ENCODE measurements at places on chromosomes 6 and 20.

DNA sequence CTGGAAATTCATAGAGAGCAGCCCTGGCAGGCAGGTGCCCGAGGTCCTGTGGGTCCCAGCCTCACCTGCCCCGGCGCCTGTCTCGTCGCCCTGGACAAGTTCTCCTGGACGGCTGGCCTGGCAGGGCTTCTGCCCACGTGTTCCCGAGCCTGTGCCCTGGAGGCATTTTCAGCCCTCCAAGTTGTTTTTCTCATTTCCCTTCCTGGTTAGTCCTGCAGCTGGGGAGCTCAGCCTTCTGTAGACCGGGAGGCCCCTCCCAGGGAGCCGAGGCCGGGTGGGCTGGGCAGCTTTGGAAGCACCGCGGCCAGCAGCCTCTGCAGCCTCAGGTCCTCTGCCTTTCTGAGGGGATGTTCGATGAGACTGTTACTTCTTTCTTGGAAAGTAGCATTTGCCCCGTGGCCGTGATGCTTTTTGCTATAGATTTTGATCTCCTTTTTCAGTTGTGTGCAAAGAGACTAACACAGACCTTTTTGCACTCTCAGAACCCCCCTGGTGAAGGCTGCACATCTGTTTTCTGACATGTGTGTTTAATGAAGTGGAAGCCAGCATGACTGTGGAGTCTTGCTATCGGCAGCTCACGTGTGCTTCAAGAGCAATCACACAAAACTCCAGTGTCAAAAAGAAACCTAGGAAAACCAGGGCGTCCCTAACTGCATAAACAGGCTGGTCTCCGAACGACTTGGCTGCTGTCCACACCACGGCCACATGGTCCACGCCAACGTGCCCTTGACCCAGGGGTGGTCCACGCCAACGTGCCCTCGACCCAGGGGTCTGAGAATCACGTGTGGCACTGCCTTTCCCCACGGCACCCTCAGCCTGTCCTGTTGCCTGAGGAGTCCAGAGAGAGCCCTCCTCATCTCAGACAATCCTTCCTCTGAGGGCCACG, 207.5 kb downstream of the SMOC2 start:
- DNase-seq: peak; percentile 12

GRCh38 chr6:25384234-25384633, 105.1 kb downstream of the CARMIL1 start:
- no peak for DNase-seq

DNA sequence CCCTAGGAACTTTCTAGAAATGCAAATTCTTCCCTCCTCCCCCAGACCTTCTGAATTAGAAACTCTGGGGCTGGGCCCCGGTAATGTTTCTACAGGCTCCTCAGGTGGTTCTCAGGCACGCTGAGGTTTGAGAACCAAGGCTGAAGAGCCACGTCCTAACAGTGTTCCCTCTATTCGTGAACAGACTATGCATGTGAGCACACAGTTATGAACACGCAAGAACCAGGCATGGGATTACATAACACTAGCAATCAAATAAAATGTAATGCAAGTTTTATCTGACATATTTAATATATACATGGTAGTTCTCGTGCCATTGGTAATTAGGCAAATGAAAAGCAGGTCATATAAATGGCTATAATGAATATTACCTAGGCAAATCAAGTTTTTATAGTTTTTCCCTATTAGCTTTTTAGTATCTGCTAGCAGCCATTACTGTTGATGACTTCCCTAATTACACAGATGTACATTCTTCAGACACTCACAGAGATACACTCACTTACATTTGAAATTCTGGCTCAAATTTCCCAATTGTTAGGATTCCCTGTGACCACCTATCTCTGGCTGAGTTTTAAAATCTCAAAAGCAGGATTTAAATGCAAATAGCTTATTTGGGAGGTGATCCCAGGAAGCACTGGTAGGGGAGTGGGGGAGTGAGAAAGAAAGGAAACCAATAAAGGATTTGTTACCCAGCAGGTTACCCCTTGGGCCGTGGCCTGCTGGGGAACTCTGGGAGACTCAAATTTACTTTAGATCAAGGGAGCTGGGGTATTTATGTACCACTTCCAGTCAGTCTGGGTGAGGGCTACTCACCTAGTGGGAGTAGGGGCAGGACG, 104.1 kb downstream of the TCP11 start:
- DNase-seq: no peak

DNA sequence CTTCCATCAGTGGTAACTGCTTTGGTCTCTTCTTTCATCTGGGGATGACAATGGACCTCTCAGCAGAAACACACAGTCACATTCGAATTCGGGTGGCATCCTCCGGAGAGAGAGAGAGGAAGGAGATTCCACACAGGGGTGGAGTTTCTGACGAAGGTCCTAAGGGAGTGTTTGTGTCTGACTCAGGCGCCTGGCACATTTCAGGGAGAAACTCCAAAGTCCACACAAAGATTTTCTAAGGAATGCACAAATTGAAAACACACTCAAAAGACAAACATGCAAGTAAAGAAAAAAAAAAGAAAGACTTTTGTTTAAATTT, 6.1 kb downstream of the EDN1 start:
- DNase-seq: no peak

- DNase-seq: peak; percentile 40
Observed at GRCh38 chr20:59948828-59949720, 8.9 kb downstream of the FAM217B start.

GRCh38 chr20:32678948-32679347, 5.2 kb upstream of the C20orf203 start:
- peak; percentile 35 for DNase-seq

GRCh38 chr20:54058420-54059139, 11.8 kb downstream of the BCAS1 start:
- DNase-seq: no peak

DNA sequence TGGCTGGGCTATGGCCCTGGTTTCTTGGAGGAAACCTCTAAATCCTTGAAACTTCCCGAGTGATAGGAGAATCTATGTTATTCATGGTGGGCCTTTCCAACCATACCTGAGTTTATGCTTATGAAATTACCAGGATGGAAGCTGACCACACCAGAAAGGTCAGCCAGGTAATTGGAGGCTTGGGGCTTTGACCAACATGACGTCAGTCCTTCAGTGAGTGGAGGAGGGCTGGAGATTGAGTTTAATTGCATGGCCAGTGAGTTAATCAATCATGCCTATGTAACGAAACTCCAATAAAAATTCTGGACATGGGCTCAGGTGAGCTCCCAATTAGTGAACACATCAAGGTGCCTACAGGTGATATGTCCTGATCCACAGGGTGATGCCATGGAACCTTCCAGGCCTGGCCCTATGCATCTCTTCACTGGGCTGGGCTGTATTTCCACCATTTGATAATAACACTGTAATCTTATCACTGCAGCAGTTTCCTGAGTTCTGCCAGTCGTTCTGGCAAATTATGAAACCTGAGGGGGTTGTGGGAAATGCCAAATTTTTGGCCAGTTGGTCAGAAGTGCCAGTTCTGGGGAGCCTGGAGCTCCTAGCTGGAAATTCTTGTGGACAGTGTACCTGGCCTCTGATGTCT, 106.5 kb downstream of the CDH26 start:
- DNase-seq: no peak

- peak; percentile 78 for DNase-seq
Observed at GRCh38 chr20:50027611-50028105, 44.9 kb downstream of the SNAI1 start.

DNA sequence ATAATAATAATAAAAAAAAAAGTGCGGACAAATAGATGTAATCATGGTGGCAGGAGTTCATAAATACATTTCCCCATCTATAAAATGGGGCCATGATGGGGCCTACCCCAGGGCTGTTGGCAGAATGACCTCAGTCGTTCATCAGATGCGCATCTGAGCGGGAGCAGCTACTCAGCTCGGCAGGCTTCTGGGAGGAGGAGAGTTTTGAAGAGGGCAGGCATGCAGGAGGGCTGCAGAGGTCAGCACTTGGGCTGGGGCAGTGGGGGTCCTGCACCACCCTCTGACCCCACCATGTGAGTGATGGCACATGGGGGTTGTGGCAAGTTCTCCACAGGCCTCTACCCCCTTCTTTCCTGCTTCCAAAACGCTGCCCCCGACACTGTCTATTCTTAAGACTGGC, 373.5 kb downstream of the ZFAND3 start:
- no peak for DNase-seq

- DNase-seq: no peak
Observed at GRCh38 chr6:55198715-55199114, 24.4 kb downstream of the HCRTR2 start.

DNA sequence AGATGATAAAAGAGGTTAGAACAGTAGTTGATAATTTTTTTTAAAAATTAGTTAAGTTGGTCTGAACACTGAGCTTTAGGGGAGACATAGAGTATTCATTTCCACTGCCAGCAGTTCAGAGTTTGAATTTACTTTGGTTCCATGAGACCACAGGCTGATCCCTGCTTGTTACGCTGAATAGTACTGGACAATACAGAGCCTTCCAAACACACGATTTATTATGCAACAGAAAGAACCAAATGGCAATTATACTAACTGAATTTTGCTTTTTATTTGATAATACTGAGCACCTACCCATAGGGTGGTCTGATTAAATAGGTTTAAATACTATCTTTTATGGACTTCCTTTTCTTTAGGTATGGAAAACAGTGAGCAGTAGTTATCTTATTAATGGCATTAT, 111.4 kb downstream of the POPDC3 start:
- no peak for DNase-seq

GRCh38 chr20:21027569-21027968, 78.6 kb downstream of the LINC00237 start:
- DNase-seq: no peak

DNA sequence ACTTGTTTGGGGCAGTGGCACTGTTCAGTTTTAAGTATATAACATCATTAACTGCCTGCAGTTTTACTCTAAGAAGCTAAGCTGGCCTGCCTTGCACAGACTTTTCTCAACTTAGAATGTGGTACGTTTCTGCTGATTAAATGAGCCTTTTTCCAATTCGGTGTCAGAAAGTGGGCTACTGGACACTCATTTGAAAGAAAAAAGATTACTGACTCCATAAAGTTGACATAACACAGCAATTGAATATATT, 2.1 kb downstream of the ZMYND8 start:
- DNase-seq: no peak

- no peak for DNase-seq
Observed at GRCh38 chr6:143673669-143674068, 4.1 kb upstream of the PHACTR2 start.

DNA sequence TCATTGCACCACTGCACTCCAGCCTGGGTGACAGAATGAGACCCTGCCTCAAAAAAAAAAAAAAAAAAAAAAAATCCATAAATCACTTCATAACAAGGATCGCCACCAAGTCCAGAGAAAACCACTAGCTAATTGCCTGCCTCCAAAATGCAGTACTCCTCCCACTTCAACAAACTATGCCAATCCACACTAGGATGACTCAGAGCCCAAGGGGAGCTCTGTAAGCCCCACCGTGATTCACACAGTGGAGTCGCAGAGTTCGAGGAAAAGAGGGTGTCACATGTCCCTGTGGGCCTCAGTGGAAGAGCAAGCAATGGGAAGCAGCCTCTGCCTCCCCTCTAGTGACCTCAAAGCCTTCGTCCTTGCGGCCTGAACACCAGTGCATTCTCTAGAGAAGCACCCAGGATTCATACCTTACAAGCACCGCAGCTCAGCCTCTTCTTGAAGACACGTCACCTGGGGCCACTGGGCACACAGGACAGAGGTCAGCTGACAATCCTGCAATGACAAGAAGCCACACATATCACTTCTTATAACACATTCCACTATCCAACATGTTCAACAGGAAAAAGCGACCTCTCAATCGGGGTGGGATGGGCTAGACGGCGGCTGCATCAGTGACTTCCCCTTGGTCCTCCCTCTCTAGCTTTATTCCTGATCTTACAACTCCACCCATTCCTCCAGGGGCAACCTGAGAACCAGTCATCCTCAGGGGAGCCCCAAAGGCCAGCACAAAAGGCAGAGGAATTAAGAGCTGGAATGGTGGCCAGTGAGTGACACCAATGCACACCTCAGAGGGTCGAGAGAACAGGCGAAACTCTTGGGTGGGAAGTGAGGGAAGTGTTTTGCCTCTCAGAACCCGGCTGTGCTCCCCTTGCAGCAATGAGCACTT, 8.9 kb downstream of the SNHG17 start:
- DNase-seq: no peak

GRCh38 chr6:8041913-8042583, 22.1 kb downstream of the BLOC1S5 start:
- DNase-seq: no peak

GRCh38 chr6:82015526-82015925, 232.0 kb downstream of the IBTK start:
- DNase-seq: no peak

GRCh38 chr6:108846101-108846500, 2.1 kb upstream of the ARMC2 start:
- no peak for DNase-seq

DNA sequence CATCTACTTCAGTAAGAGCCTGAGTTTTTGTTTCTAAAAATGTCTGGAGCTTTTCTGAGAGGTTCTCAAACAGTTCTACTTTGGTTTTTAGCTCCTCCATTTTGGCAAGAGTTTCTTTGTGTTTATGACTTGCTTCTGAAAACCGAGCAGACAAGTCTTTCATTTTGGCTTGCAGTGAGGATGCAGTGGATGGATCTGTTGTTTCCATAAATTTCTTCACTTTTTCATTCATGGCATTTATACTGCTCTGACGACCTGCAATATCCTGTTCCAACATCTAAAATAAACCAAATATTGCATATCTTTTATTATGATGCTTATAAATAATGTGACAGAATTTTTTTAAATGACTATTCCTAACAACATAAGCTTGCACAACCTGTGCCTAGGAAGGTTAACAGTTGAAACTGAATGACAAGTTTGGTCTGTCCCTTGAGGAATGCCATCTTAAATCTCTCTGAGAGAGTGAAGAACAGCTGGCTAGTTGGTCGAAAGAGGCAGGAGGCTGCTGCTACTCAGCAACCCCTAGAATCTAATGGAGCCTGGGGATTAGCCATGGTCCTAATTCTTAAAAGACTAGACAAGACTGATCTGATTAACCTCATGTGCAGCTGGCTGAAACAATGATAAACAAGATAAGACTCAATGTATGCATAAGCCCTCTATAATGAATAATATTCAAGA, 69.8 kb downstream of the DST start:
- DNase-seq: no peak

DNA sequence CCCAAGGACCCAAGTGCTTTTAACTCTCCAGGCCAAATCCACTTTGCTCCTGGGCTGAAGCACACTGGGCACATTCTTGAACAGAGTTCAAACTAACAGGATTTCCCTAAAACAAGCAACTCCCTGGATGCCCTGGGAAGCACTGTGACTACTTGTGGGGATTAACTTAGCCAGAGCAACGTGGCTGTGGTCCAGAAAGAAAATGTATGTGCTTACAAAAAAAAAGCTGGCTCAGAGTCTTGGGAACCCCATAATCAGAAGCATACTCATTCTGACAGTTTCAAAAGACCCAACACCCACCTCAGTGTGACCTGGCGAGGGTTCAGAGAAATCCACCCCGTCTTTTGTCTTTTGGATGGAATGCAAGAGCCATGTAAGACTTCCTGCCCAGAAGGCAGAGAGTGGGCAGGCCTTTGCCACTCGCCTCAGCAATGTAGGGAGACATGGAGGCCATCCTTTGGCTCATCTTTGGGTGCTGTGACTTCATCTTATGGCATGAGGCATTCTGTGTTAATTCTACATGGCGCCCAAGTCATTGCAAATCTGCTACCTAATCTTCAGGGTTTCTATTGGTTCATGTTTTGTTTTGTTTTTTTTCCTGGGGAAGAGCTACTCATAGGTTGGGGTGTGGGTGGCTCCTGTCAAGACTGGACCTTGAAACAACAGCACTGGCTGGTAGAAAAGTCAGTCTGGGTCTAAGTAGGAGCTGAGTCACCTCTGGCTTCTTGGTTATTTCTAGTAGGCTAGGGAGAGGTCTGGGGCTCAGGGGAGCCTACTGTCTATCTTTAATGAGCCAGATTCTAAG, 248.6 kb upstream of the SUPT3H start:
- no peak for DNase-seq
